Left ventricle myocardium inferior (tissue), 1 donor: ENCODE measurements at places on chromosomes 2 and 18.
A peak's percentile ranks its signal among the peaks of the same experiment; 100 is the strongest.

DNA sequence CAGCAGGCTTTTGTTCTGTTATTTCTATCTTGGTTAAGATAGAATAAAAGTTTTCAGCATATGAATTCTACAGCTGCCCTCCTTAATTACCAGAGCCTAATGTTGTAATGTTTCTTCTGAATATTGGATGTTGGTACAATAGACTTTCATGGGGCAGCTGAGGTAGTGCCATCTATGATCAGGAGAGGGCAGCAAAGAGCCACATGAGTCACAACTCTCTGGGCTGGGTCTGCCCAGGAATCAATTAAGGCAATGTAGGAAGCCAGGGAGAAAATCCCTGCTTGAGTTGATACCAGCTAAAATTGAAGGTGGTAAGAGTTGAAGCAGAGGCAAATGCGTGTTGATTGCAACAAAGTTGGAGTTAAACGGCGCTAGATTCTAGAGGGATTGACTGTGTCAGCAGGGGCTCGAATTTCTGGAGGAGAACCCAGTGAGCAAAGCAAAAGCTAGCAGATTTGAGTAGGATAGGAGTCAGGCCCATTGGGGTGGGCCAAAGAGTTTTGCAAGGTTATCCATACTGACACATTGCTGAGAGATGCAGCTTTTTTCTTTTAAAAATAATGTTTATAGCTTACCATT, 10.6 kb upstream of the MC5R start:
- peak; percentile 38 for DNase-seq

- no peak for DNase-seq
Measured at GRCh38 chr2:57862727-57863126, 183.9 kb upstream of the VRK2 start.

DNA sequence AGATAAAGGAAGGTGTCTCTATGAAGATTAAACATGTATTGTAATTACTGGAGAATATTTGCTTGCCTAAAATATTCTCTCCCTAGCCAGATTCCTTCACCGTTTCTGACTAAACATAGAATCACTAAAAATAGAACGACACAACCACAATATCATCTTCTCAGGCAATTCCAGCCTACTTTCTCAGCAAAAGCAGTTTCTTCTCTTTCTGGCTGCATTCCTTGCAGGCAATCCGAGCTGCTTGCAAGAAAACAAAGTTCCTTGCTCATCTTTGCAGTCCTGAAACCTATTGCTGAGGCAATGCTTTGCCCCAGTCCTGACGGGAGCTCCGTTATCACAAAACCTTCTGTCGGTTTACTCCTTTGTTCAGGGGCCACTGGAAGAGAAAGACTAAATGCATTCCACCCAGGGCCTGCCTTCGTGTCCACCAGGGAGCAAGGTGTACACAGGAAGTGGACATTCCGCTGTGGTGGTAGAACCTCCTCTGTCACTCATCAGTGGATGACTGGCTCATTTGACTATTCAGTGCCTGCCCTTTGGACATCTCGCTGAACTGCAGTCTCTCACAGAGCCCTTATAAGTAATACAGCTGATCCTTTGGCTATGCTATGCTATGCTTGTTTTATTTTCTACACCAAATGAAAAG, 239.2 kb upstream of the DOK6 start:
- no peak for DNase-seq

DNA sequence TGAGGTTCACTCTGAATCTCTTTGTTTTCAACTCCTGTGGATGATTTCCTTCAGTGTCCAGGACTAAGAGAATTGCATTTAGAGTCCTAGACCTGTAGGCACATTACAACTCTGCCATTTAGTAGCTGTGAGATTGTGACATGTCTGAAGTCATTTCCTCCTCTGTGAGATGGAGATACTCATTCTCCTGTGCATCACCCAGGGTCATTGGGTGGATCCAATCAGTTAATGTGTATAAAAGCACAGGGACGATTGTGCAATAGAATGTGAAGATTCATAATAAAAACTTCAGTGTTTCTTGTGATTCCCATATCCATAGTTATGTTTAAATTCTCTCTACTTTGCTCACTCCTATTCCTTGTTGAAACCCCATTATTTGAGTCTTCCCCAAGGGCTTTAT, 113.6 kb downstream of the DIS3L2 start:
- DNase-seq: no peak

- DNase-seq: no peak
Measured at GRCh38 chr18:217532-218336, 50.1 kb downstream of the THOC1 start.

GRCh38 chr2:239162976-239163687, 237.7 kb downstream of the HDAC4 start:
- DNase-seq: peak; percentile 5

GRCh38 chr2:25960920-25961319, 21.4 kb downstream of the KIF3C start:
- no peak for DNase-seq

DNA sequence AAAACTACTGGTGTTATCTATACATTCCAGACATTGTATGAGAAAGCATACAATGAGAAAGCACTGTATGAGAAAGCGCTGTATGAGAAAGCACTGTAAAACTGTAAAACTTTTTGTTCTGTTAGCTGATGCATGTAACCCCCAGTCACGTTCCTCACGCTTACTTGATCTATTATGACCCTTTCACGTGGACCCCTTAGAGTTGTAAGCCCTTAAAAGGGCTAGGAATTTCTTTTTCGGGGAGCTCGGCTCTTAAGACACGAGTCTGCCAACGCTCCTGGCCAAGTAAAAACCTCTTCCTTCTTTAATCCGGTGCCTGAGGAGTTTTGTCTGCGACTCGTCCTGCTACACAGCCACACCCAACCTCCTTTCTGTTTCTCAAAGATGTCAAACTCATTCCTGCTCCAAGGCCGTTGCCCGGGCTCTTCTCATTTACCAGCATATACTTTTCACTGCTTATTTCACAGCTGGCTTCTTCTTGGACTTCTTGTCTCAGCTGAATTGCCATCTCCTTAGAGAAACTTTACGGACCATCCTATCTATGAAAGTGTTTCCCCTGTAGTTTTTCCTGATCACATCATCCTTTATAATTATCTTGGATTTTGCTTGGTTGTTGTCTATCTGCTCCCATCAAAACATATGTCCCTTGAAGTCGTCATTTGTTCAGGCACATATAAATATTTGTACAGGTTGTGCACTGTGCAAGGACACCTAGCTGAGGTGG, 29.8 kb upstream of the YES1 start:
- DNase-seq: no peak

GRCh38 chr2:39491653-39492052, 54.6 kb upstream of the MAP4K3 start:
- DNase-seq: no peak

DNA sequence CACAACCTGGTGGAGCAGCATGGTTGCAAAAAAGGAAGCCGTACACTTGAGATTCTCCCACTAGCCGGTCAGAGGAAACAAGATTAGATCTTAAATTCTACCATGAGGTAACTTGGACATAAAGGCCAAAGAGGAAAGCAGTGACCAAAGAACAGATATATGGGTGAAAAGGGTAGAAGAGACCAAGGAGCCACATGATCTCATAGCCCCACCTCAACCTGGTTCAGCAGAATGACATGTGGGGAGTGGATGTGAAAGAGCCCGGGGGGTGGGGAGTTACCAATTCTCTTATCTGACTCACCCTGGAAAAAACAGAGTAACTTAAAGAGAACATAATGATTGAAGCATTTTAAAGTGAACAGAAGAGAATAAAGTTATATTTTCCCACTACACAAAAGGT, 683.0 kb downstream of the DSC3 start:
- no peak for DNase-seq

GRCh38 chr18:32270341-32270740, 80.5 kb downstream of the MEP1B start:
- no peak for DNase-seq

DNA sequence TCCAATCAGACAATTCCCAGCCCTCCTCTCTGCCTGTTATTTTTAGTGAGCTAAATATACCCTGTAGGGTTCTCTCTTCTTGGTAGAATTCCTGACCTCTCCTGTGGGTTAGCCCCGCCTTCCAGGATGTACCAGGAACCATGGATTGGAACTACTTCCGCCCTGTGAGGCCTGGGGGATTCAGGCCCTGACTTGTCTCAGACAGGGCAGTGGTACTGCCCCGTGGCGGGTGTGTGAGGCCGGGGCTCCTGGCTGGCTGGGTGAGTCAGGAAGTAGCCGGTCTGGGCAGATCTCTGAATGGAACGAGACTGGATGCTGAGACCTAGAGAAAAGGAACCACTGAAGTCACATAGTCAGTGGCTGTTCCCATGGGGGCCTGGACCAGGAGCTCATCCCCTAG, 50.5 kb downstream of the DYSF start:
- DNase-seq: peak; percentile 46

DNA sequence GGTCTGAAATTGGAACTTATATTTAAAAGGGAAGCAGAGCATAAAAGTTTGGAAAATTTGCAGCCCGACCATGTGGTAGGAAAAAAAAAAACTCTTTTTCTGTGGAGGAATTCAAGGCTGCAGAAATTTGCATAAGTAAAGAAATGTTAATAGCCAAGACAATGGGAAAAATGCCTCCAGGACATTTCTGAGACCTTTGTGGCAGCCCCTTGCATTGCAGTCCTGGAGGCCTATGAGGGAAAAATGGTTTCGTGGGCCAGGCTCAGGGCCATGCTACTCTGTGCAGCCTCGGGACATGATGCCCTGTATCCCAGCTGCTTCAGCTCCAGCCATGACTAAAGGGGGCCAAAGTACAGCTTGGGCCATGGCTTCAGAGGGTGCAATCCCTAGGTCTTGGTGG, 71.9 kb upstream of the SLC16A14 start:
- DNase-seq: no peak

DNA sequence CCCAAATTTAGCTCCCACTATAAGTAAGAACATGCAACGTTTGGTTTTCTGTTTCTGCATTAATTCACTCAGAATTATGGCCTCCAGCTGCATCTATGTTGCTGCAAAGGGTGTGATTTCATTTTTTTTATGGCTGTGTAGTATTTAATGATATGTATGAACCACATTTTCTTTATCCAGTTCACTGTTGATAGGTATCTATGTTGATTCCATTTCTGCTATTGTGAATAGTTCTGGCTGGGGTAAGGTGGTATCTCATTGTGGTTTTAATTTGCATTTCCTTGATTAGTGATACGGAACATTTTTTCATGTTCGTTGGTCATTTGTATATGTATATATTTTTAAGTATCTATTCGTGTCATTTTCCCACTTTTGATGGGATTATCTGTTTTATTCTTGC, 674.3 kb downstream of the NUP35 start:
- no peak for DNase-seq

DNA sequence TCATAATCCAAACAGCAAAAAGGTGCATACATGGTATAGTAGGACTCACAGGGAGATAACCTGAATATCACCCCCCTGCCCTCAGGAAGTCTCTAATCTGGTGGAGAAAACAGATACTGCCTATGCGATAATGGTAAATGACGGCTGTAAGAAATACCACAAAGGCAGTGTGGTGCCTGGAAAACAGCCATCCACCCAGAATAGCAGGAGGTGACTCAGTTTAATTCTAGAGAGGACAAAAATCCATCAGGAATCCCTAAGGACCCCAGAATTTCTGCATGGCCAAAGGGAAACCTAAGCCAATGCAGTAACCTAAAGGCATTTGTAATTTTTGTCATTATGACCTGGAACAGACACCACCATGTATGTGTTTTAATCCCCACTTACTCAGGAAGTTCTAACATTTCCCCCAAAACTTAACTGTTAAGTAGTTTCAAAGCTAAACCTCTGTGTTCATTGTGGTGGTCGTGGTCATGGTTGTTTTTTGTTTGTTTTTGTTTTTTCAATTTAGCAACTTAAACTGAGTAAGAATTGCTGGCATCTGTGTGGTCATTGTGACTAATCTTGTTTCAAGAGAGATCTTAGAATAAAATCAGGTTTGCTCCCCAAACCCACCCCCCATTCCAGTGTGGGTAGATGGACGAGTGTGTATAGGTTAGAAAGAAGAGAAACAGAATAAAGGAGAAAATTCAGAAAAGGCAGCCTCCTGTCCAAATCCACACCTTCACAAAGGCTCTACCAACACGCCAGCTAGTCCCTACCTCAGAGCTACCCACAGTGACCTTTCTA, 121.5 kb upstream of the CDCA7 start:
- DNase-seq: no peak

DNA sequence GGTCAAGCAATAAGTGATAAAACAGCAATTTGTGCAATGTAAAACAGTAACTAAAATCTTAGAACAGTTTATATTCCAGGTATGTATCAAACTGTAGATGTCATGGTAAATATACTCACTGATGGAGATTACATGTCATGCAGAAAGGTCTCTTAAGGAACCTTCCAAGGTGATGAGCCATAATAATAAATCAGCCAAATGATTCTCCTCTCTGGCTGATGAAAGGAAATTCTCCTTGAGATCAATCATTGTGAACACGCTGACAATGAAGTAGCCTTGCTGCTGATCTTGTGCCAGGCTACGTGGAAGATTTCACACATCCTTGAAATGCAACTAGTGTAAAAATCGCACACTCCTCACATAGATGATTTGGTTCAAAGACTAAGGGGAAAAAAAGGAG, 392.5 kb upstream of the CDH7 start:
- DNase-seq: no peak

GRCh38 chr18:43893001-43893637, 615.8 kb upstream of the SYT4 start:
- DNase-seq: no peak

- no peak for DNase-seq
Measured at GRCh38 chr2:212030709-212031108, 507.9 kb downstream of the ERBB4 start.

DNA sequence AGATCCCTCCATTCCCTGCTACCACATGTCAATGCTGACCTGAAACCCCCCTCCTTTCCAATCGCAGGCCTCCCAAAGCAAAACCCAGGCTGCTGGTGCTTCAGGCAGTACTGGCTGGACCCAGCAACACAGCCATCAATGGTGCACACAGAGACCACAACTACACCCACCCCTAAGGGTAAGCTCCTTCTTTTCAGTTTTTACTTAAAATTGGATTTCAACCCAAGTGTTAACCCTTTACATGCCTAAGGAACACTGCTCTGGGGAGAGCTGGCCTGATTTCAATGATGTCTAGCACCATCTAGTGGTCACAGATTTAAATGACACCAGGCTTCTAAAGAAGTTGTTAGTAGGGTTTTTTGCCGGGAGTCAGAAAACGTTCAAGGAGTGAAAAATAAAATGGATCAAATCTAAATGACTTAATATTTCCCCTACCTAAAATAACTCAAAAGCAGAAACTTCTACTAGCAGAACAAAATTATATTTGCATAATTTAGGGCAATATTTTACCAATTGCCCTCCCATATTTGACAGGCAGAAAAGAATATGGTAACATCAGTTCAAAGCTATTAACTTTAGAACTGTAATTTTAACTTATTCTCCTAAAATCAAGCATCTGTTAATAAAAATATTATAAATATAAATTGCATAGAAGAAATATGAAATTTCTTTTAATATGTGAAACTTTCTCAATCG, 24.6 kb downstream of the FECH start:
- no peak for DNase-seq

GRCh38 chr2:206851521-206851920, 86.1 kb downstream of the FASTKD2 start:
- no peak for DNase-seq

GRCh38 chr2:217615171-217615570, 387.6 kb downstream of the TNS1 start:
- DNase-seq: no peak

- no peak for DNase-seq
Measured at GRCh38 chr18:74373428-74373827, 57.8 kb downstream of the C18orf63 start.
